T-helper 2 cell treated with Interferon-gamma antibody and Interleukin-4, amounts not matched to agents 100 ng/mL and 5 ng/mL, for 36 hours (primary cell): ENCODE measurements at places on chromosomes 7 and 10. TPM values are rescaled to one million over a fixed set of nuclear protein-coding genes. Genes with fewer than 3 reads are reported as not detected.

Gene NRF1
- 28.9 and 29.5 TPM in 2 replicates for total RNA-seq

Gene OR2A5
- not detected in 2 replicates for total RNA-seq

Gene LOXL4
- not detected in 2 replicates for total RNA-seq

Gene SEM1
- total RNA-seq = 39.3 and 41.2 TPM in 2 replicates

Gene MAPK8
- 49.8 and 50.5 TPM in 2 replicates for total RNA-seq

Gene HMX2
- not detected in 2 replicates for total RNA-seq

Gene SPOCK2
- 213 and 217 TPM in 2 replicates for total RNA-seq

Gene PRRT4
- 0.07 and 0.18 TPM in 2 replicates for total RNA-seq

Gene ATRNL1
- 0.52 and 0.73 TPM in 2 replicates for total RNA-seq

Gene SLC26A3
- not detected in 2 replicates for total RNA-seq

Gene ASIC3
- 6.0 and 6.6 TPM in 2 replicates for total RNA-seq

Gene ADAMTS14
- total RNA-seq = 0.02 TPM in 1 of 2 replicates, not detected in the other

Gene GRK5
- total RNA-seq = 38.9 and 41.6 TPM in 2 replicates

Gene COX19
- 17.1 and 18.8 TPM in 2 replicates for total RNA-seq

Gene GIMAP4
- total RNA-seq = 198 TPM in 2 replicates

Gene SPDYE9
- not detected in 2 replicates for total RNA-seq

Gene SP8
- total RNA-seq = not detected in 2 replicates

Gene SFMBT2
- 23.0 and 25.3 TPM in 2 replicates for total RNA-seq

Gene RAMP3
- not detected in 2 replicates for total RNA-seq

Gene ZSWIM8
- 57.9 and 60.6 TPM in 2 replicates for total RNA-seq

Gene KCNH2
- 0.23 and 0.36 TPM in 2 replicates for total RNA-seq

Gene ZNF239
- 1.9 and 2.9 TPM in 2 replicates for total RNA-seq

Gene POR
- 49.4 and 53.8 TPM in 2 replicates for total RNA-seq

Gene GPRIN2
- not detected in 2 replicates for total RNA-seq

Gene SLC18A2
- 0.09 TPM in 1 of 2 replicates, not detected in the other for total RNA-seq

Gene TFPI2
- total RNA-seq = not detected in 2 replicates

Gene PTN
- not detected in 2 replicates for total RNA-seq

Gene MUC3A
- not detected in 2 replicates for total RNA-seq

Gene PPP1R9A
- total RNA-seq = not detected in 2 replicates

Gene ACSM6
- not detected in 2 replicates for total RNA-seq

Gene CDNF
- 0.34 and 0.48 TPM in 2 replicates for total RNA-seq

Gene RALA
- total RNA-seq = 30.6 and 30.8 TPM in 2 replicates

Gene RELN
- total RNA-seq = not detected in 2 replicates

Gene POM121C
- 78.8 and 86.1 TPM in 2 replicates for total RNA-seq

Gene INA
- 0.25 and 0.27 TPM in 2 replicates for total RNA-seq

Gene NME8
- not detected in 2 replicates for total RNA-seq

Gene GIGYF1
- 43.5 and 49.7 TPM in 2 replicates for total RNA-seq

Gene ZNF503
- total RNA-seq = 0.07 and 0.18 TPM in 2 replicates

Gene MOGAT3
- total RNA-seq = not detected in 2 replicates

Gene PGAM2
- total RNA-seq = 0.89 TPM in 2 replicates

Gene GFRA1
- not detected in 2 replicates for total RNA-seq

Gene DNTT
- total RNA-seq = not detected in 2 replicates

Gene C10orf143
- 3.9 and 4.9 TPM in 2 replicates for total RNA-seq
